ENCODE measurements at places on chromosomes 12 and 14.

- DNase-seq = no peak
These were observed 33.0 kb downstream of the MRPS35 start for GRCh38 chr12:27743601-27744000.

DNA sequence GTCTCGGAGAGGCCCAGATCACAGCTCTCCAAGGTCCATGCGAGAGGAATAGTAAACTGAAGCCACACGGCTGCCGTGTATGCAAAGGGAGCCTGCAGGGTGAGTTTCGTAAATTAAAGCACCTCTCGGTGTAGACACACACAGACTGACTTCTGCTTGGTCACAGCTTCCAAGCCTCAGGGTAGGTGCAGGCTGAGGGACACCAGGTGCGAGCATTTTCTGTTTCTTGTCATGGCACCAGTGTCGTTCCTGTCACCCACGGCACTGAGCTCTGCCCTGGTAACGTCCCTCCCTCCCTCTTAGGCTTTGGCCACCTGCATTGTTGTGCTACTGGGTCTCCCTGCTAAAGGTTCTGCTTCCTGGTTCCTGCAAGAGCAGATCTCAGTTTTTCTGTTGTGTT, 76.2 kb upstream of the DYNC1H1 start:
- DNase-seq = no peak

DNA sequence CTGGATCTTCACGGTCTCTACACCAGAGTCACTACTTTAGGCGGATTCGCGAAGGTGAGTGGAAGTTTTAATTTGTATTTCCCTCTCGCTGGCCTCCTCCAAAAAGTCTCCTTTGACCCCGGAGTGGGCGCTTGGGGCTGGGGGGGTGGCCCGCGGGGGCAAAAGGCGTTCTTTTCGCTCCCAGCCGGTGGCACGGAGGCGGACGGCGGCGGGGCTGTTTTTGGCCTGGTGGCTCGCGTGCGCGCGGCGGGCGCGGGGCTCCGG, 510 bp downstream of the ARID2 start:
- DNase-seq = peak; percentile 66

- DNase-seq = no peak
These were observed 62.7 kb upstream of the FBRSL1 start for GRCh38 chr12:132427174-132427768.

DNA sequence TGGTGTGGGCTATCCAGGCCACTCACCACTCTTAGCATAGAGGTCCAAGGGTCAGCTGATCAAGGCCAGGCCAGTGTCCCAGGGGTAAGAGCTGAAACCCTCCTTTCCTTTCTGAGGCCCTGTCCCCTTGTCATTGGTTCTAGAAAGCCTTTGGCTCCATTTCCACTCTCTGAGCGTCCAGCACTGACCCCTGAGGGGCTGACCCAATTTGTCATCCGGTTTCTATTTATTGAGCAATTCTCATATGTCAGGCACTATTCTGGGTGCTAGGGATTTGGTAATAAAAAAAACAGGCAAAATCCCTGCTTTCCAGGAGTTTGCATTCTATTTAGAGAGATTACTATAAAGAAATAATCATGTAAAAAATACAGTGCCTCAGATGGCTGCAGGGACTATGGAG, 3.4 kb downstream of the KRT77 start:
- DNase-seq = no peak

- no peak for DNase-seq
These were observed 749.6 kb downstream of the SLC16A7 start for GRCh38 chr12:60345442-60345841.

- DNase-seq = no peak
These were observed 207.2 kb downstream of the SLC5A8 start for GRCh38 chr12:101002696-101003419.

- no peak for DNase-seq
These were observed 418.9 kb downstream of the ZFP36L1 start for GRCh38 chr14:68373847-68374444.

- no peak for DNase-seq
These were observed 208.4 kb downstream of the ADGRD1 start for GRCh38 chr12:131162113-131162512.

DNA sequence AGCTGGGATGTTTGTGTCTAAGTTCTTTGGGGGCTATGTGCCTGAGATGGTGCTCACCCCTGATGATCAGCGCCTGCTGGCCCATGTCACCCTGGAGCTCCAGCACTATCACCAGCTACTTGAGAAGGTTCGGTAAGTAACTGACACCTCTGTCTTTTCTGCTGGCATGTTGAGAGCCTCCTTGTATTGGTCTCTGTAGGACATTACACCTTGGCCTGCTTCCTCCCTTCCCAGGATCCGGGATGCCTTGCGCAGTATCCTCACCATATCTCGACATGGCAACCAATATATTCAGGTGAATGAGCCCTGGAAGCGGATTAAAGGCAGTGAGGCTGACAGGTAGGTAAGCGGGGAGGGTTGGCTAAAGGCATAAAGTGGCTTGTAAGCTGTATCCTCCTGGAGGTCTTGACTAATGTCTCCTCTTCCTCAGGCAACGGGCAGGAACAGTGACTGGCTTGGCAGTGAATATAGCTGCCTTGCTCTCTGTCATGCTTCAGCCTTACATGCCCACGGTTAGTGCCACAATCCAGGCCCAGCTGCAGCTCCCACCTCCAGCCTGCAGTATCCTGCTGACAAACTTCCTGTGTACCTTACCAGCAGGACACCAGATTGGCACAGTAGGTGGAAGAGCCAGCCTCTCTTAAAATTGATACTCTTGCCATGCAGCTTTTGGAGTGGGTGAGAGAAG, 5.5 kb downstream of the DDIT3 start:
- no peak for DNase-seq

DNA sequence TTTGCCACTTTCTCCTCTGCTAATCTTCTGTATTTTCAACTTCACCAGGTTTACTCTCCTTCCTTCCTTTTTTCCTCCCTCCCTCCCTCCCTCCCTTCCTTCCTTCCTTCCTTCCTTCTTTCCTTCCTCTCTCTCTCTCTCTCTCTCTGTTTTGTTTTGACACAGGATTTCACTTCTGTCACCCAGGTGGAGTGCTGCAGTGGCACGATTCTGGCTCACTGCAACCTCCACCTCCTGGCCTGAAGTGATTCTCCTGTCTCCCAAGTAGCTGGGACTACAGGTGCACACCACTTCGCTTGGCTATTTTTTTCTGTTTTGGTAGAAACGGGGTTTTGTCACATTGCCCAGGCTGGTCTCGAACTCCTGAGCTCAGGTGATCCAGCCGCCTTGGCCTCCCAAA, 181.2 kb upstream of the BTG1 start:
- DNase-seq = no peak

GRCh38 chr14:60651086-60651795, 2.0 kb upstream of the SIX1 start:
- DNase-seq = no peak

DNA sequence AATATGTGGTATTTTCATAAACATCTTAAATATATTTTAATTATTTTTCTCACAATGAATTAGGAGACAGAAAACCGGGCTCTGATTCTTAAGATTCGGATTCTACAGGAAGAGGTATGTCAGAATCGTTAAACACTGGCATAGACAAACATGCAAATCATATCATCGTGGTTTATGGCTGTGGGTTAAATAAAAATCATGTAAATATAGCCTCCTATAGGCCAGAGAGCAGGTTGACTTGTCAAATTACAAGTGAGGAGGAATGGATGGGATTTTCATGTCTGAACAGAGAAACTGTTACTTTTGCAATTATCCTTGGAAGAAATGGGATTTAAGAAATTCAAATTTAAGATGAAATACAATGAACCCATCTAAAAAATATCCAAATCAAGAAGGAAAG, 74.9 kb upstream of the BCAT1 start:
- DNase-seq = no peak

GRCh38 chr14:96629558-96630222, 127.5 kb downstream of the PAPOLA start:
- DNase-seq = no peak

- peak; percentile 9 for DNase-seq
These were observed 619 bp downstream of the ERC1 start for GRCh38 chr12:991350-992333.

DNA sequence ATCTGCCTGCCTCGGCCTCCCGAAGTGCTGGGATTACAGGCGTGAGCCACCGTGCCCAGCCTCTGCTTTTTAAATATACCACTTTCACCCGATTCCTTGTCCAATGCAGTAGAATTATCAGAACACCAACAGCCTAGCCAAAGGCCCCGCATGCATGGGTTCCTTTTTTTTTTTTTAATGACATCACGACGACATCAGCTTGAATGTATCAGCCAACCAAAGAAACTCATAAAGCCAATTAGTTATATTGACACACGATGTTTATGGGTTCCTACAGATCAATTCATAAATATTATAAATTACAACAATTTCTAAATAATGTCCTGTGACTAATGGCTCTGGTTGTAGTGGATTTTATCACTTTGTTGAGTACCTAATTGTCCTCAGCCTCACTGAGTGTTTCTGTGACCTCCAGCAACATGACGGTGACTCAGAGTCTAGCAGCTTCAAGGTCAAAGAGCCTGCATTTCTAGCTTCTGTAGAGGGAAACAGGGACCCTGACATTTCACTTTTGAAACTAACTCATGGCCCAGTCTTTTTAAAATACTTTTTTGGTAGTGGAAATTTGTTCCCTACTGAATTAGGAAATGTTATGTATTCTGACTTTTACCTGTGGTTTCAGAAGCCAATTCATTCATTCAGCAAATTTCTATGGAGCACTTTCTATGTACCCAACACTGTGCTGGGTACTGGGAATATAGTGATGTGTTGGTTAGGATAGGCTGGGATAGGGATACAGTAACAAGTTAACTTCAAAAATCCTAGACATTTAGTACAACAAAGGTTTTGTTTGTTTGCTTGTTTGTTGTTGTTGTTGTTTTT, 144.1 kb downstream of the SUDS3 start:
- DNase-seq = no peak

GRCh38 chr14:36505892-36506731, 13.9 kb downstream of the NKX2-1 start:
- no peak for DNase-seq
